Pons (tissue), 1 donor: ENCODE measurements at places on chromosomes 16 and 17.

DNA sequence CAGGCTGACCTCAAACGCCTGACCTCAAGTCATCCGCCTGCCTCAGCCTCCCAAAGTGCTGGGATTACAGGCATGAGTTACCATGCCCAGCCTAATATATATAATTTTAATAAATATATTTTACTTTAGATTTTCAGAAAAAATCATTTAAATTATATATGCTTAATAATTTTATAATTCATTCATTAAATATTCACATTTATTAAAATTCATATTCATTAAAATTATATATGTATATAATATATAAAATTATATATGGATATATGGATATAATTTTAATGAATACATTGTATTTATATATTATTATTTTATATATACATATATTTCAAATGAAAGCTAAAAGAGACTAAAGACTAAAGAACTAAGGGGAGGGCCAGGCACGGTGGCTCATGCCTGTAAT is 29.4 kb downstream of the COPRS start:
- DNase-seq, result no peak

DNA sequence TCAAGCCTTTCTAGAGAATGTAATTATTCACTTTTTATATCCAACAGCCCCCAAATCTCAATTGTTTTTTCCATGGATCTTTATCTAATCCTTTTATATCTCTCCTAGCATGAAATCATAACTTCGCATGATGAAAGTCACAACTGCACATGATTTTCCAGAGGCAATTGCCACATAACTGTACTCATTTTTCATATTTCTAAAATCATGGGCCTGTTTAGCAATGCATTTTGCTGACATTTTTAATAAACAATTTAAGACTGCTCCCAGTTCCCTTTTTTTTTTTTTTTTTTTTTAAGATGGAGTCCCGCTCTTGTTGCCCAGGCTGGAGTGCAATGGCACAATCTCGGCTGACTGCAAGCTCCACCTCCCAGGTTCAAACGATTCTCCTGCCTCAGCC is 83.5 kb downstream of the VMP1 start:
- no peak for DNase-seq

DNA sequence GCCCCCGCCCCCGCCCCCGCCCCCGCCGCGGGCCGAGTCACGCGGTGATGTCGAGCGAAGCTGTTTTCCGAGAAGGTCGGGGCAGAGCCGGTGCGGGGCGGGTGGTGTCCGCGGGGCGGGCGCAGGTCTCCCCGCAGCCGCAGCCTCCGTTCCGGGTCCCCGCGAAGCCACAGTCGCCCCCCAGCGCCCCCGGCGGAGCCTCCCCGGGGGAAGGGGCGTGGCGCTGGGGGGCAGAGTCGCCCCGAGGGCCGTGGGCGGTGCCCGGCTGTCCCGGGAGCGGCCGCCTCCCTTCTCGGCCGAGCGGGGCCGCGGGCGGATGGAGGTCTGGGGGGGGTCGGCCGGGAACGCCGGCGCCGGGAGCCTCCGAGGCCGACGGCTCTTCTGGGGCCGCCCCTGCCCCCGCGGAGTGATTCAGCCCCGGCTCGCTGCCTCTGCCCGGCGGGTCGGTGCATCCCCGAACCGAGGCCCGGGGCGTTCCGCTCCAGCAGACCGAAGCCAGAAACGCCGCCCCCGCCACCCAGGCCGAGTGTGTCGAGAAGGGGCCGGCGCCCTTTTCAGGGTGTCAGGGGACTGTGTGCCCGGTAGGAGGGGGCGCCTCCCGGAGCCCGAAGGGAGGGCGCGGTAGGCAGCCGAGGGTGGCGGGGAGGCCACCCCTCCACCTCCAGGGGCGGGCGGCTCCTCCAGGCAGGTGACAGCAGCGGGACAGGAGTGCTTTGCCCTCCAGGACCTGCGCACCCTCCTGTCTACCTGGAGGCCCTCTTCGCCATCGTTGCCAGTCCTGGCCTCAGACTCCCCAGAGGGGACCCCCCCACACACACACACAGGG is 1.7 kb downstream of the METRNL start:
- DNase-seq, result no peak

DNA sequence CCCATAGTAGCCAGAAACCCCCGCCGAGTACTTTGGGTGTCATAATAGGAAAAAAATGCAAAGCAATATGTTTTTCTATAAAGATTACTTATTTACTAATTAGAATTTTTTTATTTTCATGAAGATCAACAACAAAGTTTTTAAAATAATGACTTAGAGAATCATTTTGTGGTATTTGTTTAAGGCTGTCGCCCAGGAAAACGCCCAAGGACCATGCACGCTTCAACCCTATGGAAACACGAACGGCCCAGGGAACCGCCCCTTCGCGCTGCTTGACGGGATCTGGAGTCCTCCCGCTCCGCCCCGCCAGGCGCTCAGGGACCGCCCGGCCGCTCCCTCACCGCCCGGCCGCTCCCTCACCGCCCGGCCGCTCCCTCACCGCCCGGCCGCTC is 408 bp upstream of the KPNA2 start:
- no peak for DNase-seq

- DNase-seq, result no peak
Observed at GRCh38 chr16:11109566-11109965, 146.4 kb downstream of the SOCS1 start.
